ENCODE measurements at places on chromosomes 12 and 14.

GRCh38 chr12:105476616-105477015 lies 146.1 kb downstream of the C12orf75 start:
- DNase-seq = no peak

DNA sequence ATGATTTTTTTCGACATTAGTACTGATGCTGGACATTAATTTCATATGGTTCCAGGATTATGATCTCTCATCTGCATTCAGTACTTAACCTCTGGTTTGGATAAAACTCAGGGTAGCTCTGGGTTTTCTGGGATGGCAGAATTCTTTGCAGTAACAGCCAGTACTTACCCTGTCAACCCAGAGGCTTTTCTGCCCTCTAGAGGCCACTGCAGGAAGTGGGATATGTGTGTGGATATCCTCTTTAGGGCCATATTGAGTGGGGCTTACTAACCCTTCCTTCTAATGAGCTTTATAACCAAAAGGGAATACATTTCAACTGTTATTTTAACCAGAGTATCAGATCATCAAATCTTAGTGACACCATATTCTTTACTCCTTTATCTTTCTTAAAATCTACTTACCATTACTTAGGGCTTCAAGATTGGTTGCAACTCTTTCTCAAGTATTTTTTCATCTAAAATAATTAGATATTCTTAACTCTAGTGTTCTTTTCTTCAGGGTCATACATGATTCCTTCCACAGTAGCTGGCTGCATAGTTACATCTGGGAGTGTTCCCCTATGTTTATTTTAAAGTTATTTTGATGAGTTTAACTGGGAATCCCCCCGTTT lies 488.0 kb upstream of the STXBP6 start:
- DNase-seq = no peak

DNA sequence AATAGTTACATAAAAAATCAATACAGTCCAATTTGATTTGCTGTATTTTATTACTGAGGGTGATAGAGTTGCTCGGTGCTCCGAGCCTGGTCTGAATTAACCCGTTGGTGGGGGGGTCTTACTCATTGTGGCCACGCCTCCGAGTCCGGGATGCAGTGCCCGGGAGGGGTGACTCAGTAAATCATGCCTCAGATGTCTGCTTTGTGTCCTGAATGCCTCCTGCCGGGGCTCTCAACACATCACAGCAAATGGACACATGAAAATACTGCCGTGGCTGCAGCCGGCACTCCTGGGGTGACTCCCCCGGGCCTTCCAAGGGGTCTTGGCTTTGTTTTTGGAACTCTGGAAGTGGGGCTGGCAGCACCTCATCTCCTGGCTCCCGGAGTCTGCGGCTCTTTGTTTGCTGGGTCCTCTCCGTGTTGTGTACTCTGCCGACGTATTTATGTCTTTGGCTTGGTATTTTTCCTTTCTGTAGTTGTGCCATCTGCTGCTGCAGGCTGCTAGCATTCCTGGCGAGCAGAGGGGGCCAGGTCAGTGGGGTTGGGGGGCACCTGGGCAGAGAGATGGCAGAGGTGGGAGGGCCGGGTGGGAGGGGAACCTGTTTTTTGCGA lies 129.0 kb downstream of the AACS start:
- DNase-seq = no peak

DNA sequence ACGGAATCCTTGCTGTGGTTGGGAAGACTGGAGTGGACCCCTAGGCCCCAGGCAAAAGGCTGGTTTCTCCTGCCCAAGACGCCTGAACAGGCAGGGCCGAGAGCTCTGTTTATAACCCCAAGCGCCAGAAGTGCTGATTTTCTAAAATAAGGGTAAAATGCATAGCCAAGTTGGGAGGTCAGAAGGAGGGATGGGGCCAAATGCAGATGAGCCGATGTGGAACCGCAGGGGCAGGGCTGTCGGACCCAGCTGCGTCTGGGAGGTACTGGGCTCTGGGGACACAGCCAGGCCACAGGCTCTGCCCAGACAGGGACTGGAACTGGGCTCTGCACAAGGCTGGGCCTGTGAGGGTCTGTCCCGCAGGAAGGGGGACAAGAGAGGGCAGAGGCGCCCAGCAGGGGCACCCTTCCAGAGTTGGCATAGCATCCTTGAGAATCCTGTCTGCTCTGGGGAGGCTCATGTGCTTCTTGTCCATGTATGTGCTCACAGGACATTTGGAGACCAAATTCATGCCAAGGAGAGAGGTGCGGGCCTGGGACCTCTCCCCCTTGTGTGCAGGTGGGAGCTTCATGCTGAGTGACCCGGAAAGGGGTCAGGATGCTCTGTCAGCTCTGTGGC lies 49.1 kb downstream of the JAG2 start:
- no peak for DNase-seq

DNA sequence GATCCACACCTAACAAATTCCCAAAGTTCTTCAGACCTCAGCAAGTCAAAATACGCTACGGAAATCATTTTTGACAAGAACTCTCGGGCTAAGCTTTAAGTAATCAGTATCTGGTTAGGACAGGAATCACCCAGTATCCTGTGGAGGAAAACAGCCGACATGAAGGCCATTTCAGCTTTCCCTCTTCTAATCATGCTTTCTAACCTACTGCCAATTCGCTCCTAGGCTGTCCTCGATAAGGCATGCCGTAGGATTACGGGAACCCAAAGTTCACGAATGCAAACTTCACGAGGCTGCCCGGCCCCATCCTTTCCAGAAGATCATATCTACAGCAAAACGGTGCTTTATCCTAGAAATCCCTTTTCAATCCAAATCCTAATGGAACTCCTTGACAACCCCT lies 81.8 kb upstream of the PTPRB start:
- no peak for DNase-seq

- DNase-seq = no peak
Observed at GRCh38 chr14:94244182-94244581, 48.9 kb downstream of the SERPINA10 start.

GRCh38 chr14:102279688-102280348 lies 25.1 kb downstream of the MOK start:
- DNase-seq = no peak

GRCh38 chr12:108156717-108157116 lies 27.6 kb downstream of the WSCD2 start:
- DNase-seq = no peak

DNA sequence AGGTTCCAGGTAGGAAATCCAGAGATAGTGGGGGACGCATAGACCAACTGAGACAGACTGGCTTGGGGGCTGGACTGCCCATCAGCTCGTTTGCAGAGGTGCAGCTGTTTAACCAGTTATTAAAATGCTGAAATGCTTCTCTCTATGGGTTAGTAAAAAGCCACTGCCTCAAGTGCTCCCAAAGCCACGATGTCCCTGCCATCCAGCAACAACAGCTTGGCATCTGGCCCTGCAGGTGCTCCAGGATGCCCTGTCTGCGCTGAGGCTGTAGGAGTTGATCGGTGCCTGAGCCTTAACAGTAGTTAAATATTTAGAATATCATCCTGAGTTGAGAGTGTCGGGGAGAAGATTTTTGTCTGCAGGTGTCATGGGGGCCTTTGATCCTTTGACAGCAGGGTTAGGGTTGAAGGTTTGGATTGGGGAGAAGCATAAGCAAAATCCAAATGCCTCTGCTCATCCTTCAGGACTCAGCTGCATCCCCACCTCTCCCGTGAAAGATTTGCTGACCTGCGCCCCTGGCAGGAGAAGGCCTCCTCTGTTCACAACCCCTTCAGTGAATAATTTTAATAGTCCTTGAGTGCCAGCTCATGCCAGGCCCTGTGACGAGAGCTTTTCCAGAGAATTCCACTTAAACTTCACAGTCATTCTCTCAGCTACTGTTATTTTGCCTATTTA lies 127.3 kb upstream of the PWP1 start:
- no peak for DNase-seq

- DNase-seq = no peak
Observed at GRCh38 chr12:16347391-16348298, at the start of gene MGST1. Gene MGST1 (plus strand): TSS chr12:16347645. CDS start chr12:16354253, 6,608 bp downstream.

- no peak for DNase-seq
Observed at GRCh38 chr12:90922145-90922627, 32.8 kb downstream of the CCER1 start.

GRCh38 chr14:37711356-37711830 lies 116.0 kb downstream of the TTC6 start:
- no peak for DNase-seq

GRCh38 chr12:5996459-5996858 lies 51.4 kb upstream of the ANO2 start:
- DNase-seq = no peak

DNA sequence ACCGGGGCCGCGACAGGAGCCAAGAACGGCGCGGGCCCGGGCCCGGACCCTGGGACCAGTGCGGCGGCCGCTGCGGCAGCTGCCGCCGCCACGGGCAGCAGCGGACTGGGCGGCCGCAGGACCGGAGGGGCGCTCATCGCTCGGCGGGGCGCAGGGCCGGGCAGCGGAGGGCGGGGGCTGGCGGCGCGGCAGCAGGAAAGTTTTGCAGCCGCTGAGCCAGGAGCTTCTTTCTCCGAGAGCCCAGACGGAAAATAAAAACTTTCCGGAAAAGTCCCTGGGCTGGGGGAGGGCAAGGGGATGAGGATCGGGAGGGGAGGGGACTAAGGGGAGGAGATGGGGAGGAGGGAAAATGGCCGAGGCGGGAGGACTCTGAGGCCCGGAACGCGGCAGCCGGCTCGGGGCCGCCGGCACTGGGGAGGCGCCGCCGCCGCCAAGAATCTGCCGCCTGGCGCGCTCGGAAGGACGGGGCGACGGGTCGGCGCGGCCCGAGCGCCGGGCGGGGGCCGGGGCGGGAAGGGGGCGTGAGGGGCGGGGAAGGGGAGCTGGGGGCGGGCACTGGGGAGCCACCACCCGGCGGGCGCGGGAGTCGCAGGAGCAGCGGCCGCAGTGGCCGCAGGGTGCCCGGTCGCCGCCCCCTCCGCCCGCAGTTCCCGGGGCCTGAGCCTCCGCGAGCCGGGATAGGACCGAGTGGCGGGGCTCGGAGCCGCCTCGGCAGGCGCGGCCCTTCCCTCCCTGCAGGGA lies at the start of gene PRKD1:
PRKD1 (minus strand) TSS at position 472 of the 741 bp plus-strand sequence.
- no peak for DNase-seq
